ENCODE measurements at places on chromosomes 6 and 20.

GRCh38 chr6:22622813-22623212 is 53.4 kb downstream of the HDGFL1 start:
- no peak for DNase-seq

- DNase-seq, result no peak
Observed at GRCh38 chr20:43744966-43745730, 18.3 kb upstream of the GTSF1L start.

GRCh38 chr6:105483492-105483891 is 80.6 kb upstream of the PREP start:
- DNase-seq, result peak; percentile 57

DNA sequence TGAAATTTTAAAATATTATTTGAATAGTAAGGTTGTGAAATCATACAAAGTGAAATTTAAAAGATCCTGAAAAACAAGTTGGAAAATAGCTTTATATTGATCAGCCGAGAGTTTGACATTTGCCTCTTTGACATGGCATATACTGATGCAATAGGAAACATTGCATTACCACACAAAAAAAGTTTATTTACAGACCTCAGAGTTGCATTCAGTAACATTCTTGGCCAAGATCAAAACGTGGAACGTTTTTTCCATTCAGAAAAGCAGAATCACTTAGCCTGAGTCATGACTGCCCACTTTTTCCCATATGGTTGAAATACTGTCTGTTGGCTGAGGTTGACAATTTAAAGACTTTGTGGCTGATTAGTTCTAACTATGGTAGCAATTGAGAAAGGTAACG is 55.1 kb upstream of the BACH2 start:
- peak; percentile 89 for DNase-seq

DNA sequence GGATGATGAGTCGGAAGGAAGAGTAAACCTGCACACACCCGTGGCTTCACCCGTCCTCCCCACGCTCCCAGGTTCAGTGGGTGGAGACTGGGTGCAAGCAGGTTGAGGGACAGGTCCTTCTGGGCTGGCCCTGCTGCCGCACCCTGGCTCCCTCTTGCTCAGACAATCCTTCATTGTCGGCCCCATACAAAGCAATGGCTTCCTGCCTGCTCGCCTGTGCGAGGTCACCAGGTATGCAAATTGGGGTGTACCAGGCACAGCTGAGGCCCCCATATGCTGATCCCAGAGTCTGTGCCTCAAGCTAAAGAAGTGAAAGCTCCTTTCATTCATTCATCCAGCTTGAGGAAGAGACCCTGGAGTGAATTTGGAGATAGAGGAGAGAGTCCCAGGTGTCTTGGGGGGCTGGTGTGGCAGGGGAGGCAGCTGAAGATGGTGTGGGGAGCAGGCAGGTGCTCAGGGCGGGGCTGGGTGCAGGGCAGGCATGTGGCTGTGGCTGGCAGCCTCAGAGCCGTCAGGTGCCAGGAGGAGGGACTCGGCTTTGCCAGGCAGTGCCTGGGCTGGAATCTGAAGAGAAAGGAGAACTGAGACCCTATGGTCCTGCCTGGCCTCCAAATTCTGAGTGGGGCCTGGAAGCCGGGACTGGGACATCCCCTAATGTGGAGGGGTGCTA is 4.7 kb downstream of the SLCO4A1 start:
- DNase-seq, result no peak

- no peak for DNase-seq
Observed at GRCh38 chr6:30062471-30063178, 1.6 kb downstream of the POLR1H start.

- peak; percentile 15 for DNase-seq
Observed at GRCh38 chr6:93417421-93418013, 1.8 kb downstream of the EPHA7 start.

DNA sequence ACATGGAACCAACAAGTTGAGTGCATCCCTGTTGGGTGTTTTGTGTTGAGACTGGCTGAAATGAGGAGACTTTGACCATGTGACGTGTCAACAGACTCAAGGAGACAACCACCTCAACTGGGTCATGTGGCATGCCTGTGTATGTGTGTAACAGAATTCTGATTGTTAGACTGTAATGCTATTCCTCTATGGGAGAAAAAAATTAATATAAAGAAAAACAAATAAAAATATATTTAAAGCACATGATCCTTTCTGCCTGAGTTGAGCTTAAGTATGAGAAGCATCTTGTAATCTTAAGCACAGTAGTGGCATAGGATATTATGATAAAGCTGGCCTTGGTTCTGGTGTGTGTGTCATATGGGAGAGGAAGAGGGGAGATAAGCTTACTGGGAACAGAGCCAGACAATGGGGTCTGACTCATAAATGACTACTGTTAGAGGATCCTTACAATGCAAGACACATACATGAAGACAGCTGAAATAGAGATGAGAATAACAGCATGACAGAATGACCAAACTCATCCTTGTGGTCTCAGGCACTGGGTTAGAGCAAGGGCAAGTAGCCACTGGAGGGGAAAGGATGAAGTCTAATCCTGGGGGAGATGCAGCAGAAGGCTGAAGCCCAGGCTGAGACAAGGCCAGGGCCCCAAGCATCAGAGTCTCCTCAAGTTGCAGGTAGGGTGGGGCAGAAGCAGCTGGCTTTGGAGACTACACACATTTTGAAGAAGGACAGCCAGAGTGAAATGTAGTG is 9.2 kb downstream of the TP53INP2 start:
- peak; percentile 100 for DNase-seq

GRCh38 chr20:58897488-58897887 is 45.0 kb downstream of the GNAS start:
- DNase-seq, result no peak

DNA sequence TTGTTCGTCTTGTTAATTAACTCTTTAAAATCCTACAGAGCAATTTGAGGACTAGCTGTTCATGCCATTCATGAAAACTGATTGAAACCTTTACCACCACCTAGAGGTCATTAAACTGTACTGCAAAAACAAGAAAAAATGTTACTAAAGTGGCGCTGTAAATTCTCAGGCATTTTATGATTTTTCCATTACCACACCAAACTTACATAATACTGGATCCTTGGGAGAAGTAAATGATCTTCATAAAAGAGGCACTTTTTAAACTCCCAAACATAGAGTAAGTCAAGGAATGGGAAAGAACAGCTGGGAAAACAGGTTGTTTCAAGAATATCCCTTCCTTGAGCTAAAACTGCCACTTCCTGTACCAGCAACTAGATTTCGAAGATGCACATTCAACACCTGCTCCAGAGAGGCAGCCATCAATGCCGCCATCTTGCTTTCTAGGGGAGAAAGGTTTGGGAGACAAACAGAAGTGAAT is 54.3 kb downstream of the MYLIP start:
- peak; percentile 63 for DNase-seq

GRCh38 chr6:22151892-22152291 is 144.9 kb downstream of the PRL start:
- no peak for DNase-seq

- peak; percentile 52 for DNase-seq
Observed at GRCh38 chr6:1240766-1241318, 71.1 kb upstream of the FOXQ1 start.

DNA sequence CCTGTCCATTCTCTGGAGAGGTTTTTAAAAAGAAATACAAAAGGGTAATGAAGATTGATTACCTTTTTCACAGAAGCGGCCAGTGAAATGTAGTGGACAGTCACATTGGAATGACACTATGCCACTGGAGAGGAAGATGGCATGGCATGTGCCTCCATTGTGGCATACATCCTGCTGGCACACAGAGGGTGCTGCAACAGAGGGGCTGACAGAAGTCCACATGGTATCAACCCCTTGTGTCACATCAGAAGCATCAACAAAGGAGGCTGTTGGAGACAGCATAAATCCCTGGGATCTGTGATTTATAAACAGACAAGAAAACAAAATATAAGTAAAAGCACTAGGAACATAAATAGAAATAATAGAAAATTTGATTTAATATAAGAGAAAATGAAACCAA is 594.9 kb downstream of the PHF3 start:
- no peak for DNase-seq

DNA sequence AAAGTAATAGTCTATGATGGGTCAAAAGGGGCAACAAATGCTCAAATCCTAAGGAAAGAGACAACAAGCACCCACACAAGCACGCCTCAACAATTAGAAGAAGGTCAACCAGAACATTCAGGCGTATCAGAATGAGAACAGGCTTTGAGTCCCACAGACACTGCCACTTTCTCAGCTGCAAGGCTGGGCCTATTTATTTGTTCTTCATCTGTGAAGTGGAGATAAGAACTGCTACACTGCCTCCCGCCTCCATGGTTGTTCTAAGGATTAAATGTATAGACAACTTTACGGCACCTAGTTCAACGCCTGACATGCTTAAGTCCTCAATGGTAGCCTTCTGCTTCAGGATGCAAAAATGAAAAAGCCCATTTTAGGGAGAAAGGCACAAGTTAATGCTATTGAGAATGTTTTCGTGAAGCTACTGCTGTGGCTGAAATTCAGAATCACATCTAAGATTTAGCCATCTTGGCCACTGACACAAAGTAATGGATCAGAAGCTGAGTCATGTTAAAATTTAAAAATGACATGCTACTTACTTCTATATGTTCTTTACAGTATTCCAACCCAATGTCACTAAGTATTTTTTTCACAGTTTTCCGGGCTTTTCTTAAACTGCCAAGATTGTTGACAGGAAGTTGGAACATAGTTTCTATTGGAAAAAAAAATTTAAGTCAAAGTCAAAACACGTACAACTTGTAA is 27.7 kb downstream of the ADNP start:
- no peak for DNase-seq

DNA sequence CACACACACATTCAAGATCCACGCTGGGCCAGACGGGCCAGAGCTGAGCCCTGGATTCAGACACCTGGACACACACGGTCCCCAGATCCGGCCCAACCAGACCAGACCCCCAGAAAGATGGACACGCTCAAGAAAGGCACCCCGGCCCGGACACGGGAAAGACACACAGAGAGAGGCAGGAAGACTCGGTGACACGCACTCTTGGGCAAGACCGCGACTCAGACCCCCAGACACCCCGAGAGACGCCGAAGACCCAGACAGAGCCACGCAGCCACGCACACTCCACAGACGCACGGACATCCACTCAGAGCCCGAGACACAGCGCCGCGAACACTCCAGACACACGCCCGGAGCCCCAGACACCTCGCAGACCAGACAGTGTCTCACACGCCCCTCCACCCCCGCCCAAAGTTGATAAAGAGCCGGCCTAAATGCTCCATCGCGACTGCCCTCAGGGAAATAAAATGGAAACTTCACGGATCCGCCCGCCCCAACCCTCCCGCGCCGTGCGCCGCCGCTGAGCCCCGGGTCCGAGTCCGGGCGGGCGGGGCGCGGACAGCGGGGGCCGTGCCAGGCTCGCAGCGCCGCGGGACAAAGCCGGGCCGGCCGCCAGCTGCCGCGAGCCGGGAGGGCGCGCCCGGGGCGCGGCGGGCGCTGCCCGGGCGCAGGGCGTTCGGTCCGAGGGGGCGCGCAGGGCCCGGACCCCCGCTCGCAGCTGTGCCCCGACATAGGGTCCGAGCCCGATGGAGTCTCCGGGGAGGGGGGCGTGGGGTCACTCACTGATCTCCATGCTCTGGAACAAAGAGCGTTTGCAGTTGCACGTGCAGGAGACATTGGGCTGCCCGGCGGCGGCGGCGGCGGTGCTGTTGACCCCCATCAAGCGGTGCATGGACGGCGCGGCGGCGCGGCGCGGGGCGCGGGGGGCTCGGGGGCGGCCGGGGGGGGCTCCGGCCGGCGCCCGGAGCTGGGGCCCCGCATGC is 831 bp downstream of the PMEPA1 start:
- DNase-seq, result peak; percentile 27

- DNase-seq, result no peak
Observed at GRCh38 chr6:69089539-69089938, 454.5 kb downstream of the ADGRB3 start.

DNA sequence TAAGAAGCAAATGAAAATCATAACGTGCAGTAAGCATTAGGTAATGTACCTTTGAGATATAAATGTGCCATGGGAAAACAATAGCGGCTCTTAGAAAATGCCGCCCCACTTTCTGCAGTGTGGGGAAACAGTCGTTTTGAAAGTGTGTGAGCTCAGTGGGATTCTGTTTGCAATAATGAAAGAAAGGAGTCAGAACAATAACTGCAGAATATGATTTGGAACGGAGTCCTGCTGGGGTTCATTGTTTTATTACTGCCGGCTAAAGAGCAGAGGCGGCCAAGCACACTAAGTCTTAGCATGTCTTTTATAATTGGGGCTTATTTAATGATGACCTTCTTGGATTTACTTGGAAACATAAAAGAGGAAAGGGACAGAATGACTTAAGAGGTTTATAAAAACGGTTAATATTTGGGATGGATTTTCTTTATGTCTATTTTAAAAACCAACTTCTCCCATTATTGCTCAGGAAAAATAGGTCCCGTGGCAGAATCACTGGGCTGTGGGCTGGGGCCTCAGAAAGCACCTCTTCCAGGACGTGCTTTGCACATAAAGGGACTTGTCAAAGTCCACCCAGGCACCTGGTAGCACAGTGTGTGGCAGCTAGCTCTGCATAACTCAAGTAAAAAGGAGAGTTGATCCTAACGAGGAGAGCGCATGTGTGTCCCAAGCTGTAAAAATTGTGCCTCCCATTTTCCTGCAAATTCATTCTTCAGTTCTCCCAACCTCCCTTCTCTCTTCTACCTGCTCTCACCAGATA is 44.0 kb upstream of the SLC22A16 start:
- DNase-seq, result no peak

DNA sequence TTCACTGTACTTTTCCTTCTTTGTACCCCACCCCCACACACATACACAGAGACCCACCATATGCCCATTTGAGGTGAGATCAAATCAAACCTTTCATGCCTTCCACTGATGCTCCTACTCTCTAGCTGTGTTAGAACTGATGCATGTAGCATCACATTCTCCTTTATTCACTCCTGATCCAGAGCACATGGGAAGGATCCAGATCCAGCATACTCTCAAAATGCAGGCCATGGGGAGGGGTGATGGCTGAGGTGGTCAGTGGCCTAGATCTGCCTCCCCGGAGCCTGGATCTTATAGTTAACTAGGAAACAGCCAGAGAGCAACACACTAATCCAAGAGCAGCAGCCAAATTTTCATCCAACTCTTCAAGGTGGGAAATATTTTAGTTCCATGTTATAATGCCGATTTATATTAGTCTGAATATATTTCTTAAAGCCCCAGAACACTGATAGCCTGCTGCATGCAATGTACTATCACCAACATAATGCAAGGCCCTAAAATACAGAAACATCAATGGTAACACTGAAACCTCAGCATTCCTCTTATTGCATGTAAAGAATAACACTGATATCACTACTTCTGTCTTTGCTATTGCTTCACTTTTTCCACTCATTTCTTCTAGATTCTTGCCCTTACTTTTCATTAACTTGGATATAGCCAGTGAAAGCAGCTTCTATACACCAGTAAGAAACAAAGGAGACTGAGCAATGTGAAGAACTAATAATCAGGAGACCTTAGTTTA is 126.8 kb upstream of the BEND6 start:
- DNase-seq, result peak; percentile 62

GRCh38 chr6:67131827-67132226 is 1424.8 kb upstream of the EYS start:
- peak; percentile 1 for DNase-seq

All from iris pigment epithelial cell (primary cell).